Natural killer cell treated with Interleukin-12 subunit alpha and Interleukin-12 subunit beta and Interleukin-15 and Interleukin-18, amount 100 ng/mL, for 72 hours (primary cell): ENCODE measurements at places on chromosomes 5 and 9. TPM values are rescaled to one million over a fixed set of nuclear protein-coding genes. Genes with fewer than 3 reads are reported as not detected.

DNA sequence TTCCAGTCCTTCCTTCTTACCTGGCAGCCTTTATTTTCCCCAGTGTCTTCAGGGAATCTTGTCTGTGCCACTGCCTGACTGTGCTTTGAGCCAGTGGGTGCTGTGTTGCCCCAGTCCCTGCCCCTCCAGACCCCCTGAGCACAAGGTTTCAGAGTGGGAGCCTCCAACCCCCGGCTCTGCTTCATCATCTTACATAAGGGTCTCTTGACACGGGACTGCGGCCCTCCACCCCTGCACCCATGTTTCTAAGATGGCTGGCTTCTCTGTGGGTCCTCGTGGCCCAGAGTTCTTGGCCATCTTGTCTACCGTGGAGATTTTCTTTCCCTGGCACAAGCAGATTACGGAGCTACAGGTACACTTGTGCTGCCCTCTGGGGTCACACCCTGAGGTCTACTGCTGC is 194.1 kb downstream of the CACNA1B start:
- no peak for DNase-seq
- no peak overlapping the region for H3K4me3 ChIP-seq
- no peak overlapping the region for H3K27ac ChIP-seq
- no peaks in the 10 kb centered on the region for H3K36me3 ChIP-seq
- H3K4me1 ChIP-seq, result no peaks in the 10 kb centered on the region

TRIM7 gene
- 1.3 TPM for total RNA-seq

- H3K27me3 ChIP-seq, result peaks cover 12% of the 10 kb centered on the region
- no peak overlapping the region for H3K27ac ChIP-seq
- H3K36me3 ChIP-seq, result no peaks in the 10 kb centered on the region
- no peaks in the 10 kb centered on the region for H3K4me1 ChIP-seq
Measured at GRCh38 chr5:113133211-113133975, 156.8 kb downstream of the DCP2 start.

- no peak for DNase-seq
- no peaks in the 10 kb centered on the region for H3K4me1 ChIP-seq
- H3K36me3 ChIP-seq, result no peaks in the 10 kb centered on the region
- peaks cover 3% of the 10 kb centered on the region for H3K27me3 ChIP-seq
Measured at GRCh38 chr5:119022773-119023172, 34.4 kb upstream of the DTWD2 start.

DNA sequence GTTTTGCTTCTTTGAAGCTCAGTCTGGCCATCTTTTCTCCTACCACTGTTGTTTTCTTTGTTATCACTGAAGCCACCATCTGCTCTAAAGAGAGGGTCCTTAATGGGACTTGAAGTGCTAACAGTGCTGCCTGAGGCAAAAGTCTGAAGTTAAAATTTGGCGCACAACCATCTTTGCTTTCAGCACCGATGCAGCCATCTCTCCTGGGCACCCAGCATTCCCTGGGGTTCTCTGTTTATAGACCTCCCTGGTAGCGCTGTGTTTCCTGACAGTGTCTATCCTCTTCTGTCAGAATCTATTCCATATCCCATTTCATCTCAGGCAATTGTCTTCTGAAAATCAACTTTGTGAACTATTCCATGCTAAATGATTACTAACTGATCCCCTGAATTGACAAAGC is 491.5 kb upstream of the MPDZ start:
- no peaks in the 10 kb centered on the region for H3K4me1 ChIP-seq
- H3K36me3 ChIP-seq, result no peaks in the 10 kb centered on the region
- H3K27ac ChIP-seq, result no peak overlapping the region
- H3K27me3 ChIP-seq, result no peaks in the 10 kb centered on the region
- no peak for DNase-seq
- H3K4me3 ChIP-seq, result no peak overlapping the region

GRCh38 chr5:158933494-158934318 is 166.0 kb downstream of the EBF1 start:
- H3K36me3 ChIP-seq, result no peaks in the 10 kb centered on the region
- no peak for DNase-seq
- no peak overlapping the region for H3K4me3 ChIP-seq
- H3K27ac ChIP-seq, result no peak overlapping the region

SLC30A5 gene
- 53.4 TPM for total RNA-seq

RXFP3 gene
- total RNA-seq, result not detected

- H3K27me3 ChIP-seq, result no peaks in the 10 kb centered on the region
- H3K4me3 ChIP-seq, result peak within 1 kb of the TSS; percentile 96
- H3K27ac ChIP-seq, result peak within 1 kb of the TSS; percentile 100
- peaks cover 37% of the 10 kb centered on the region for H3K4me1 ChIP-seq
- no peaks in the 10 kb centered on the region for H3K36me3 ChIP-seq
- peak; percentile 95 for DNase-seq
Measured at GRCh38 chr9:6757456-6758247, at the start of gene KDM4C. KDM4C (plus strand) TSS chr9:6757973; CDS start chr9:6792989, 35,016 bp downstream.

ANXA2R gene
- total RNA-seq, result 6.9 TPM

DNA sequence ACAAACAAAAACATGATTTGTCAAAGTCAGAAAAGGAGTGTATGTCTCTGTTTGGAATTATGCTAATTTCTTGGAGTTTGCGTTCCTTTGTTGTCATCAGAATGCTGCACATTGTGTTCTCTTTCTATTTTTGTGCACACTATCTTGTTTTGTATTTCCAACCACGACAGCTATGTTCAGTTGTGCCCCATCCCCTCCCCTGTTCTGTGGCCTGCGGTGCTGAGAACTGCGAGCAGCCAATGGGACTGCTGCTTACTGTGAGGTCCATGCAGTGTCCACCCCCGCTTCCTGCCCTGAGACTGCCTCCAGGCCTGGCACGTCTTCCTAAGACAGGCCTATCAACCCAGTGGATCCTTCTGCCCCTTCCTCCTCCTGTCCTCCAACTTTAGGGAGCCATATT is 76.8 kb downstream of the PALM2AKAP2 start:
- H3K4me1 ChIP-seq, result no peaks in the 10 kb centered on the region
- H3K4me3 ChIP-seq, result no peak overlapping the region
- H3K36me3 ChIP-seq, result no peaks in the 10 kb centered on the region
- H3K27me3 ChIP-seq, result peaks cover 27% of the 10 kb centered on the region

RNF180 gene
- not detected for total RNA-seq

DNA sequence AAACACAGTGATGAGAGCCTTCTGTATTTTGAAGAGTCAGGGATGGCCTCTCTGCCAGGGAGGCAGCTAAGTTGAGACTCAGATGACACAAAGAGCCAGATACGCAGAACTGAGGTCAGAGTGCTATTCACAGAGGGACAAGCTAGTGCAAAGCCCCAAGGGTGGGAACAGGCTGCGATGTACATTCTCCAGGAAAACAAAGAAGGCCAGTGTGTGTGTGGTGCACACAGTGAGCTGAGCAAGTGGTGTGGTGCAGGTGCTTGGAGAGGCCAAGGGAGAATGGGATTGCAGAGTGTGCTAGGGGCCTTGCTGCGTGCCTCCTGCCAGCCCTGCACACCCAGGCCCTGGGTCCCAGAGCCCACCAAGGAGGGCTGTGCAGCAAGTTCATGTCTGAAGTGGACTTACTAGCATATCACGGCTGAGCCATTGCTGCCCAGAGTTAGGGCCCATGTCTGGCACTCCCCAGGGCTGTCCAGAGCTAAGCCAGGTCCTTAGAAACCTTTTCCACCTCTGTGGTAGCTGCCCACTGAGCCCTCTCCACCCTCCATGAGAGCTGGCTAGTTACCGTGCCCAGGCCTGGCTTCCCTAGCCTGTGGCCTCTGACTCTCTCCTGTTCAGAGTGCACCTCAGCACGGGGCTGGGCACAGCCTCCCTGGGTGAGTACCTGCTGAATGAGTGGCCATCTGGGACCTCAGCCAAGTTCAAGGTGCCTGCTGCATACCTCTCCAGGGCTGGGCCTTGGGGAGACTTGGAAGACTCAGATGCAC is 9.3 kb downstream of the SLC25A48 start:
- DNase-seq, result no peak
- H3K4me1 ChIP-seq, result no peaks in the 10 kb centered on the region
- peaks cover 17% of the 10 kb centered on the region for H3K27me3 ChIP-seq
- no peaks in the 10 kb centered on the region for H3K36me3 ChIP-seq
- no peak overlapping the region for H3K27ac ChIP-seq
- no peak overlapping the region for H3K4me3 ChIP-seq

ANKRD55 gene
- 0.28 TPM for total RNA-seq

- H3K27me3 ChIP-seq, result no peaks in the 10 kb centered on the region
- H3K4me3 ChIP-seq, result no peak overlapping the region
- H3K27ac ChIP-seq, result no peak overlapping the region
- H3K36me3 ChIP-seq, result no peaks in the 10 kb centered on the region
- no peak for DNase-seq
Measured at GRCh38 chr5:167614294-167615021, 677.0 kb upstream of the WWC1 start.

- H3K27ac ChIP-seq, result no peak overlapping the region
- H3K4me1 ChIP-seq, result no peaks in the 10 kb centered on the region
- no peak for DNase-seq
- no peak overlapping the region for H3K4me3 ChIP-seq
Measured at GRCh38 chr5:17096952-17097695, 120.3 kb upstream of the BASP1 start.

GRCh38 chr5:180908400-180908799 is 9.4 kb downstream of the BTNL8 start:
- H3K4me3 ChIP-seq, result no peak overlapping the region
- DNase-seq, result no peak
- H3K4me1 ChIP-seq, result no peaks in the 10 kb centered on the region
- H3K36me3 ChIP-seq, result no peaks in the 10 kb centered on the region
- H3K27ac ChIP-seq, result no peak overlapping the region

GRCh38 chr9:104831681-104832080 is 67.8 kb downstream of the NIPSNAP3B start:
- no peaks in the 10 kb centered on the region for H3K36me3 ChIP-seq
- peaks cover 15% of the 10 kb centered on the region for H3K27me3 ChIP-seq

ENHO gene
- not detected for total RNA-seq
